ENCODE measurements at places on chromosomes 7 and 10.

GRCh38 chr10:77334501-77334900 lies 303.1 kb downstream of the KCNMA1 start:
- no peak for DNase-seq

- DNase-seq: no peak
Measured at GRCh38 chr7:157784979-157785441, 448.2 kb downstream of the DNAJB6 start.

DNA sequence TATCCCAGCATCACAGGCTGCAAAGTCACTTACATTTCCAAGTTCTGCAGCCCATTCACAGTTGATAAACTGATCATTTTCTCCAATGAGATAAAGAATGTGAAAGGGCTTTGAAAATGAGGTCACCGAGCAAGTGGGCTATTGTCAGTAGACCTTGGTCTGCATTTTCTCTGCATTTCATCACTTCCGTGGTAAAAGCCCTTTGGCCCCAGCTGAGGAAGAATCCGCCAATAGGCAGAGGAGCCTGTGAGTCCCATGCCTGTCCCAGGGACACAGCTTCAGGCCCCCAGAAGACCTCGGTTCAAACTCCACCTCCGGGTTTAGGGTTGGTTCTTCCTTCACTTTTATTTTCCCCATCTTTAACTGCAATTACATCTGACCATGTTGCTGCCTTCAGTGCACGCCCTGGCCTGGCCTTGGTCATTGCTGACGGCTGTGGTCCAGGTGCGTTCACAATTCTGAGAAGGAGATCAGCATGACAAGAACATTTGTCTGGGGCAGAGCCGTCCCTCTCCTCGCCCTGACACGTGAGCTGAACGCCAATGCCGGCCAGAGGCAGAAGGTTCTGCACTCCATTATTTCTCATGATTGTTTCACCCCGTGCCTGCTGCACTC lies 292.5 kb downstream of the TCERG1L start:
- DNase-seq: no peak

DNA sequence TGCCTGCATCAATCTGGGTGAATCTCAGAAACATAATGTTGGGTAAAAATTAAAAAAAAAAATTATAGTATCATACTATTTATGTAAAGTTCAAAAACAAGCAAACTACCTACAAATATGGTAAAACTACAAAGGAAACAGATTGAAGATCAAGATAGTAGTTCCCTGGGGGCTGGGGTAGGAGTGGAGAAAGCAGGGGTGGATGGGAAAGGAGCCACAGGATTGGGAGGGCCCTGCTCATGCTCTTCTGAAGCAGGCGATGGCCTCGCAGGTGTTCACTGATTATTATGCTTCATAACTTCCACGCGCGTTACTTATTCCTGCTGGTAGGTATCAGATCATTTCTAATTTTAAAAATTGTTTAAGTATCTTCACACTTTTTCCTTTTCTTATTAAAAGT lies 96.0 kb upstream of the GATA3 start:
- DNase-seq: no peak

GRCh38 chr10:60446070-60446833 lies 56.6 kb upstream of the ANK3 start:
- no peak for DNase-seq

DNA sequence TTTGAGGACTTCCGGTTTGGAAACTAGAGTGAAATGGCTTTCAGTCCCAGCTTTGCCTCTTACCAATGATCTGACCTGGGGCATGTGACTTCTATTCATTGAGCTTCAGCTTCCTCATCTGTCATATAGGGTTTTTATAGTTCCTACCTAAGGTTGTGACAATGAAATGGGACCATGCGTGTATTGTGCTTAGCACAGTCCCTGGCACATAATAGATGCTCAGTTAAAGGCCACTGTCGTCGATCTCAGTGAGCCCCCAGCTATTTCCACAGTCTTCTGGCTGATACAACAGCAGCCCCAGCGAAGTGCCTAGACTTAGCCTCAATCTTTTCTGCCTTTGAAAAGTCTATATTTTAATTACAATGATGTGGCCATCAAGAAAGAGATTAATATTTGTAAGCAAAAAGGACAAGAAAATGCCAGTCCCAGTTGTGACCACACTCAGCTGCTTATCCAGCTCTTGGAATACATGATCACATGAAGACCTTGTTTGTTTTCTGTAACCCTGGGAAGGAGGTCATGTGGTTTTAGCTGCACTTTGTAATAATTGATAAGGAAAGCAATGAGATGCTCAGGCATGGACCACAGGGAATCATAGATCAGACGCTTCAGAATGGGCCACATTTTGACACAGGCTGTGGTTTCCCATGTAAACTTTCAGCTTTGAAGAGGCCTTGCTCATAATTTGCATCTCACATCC lies 44.6 kb downstream of the VWA2 start:
- DNase-seq: no peak

- DNase-seq: no peak
Measured at GRCh38 chr7:25515633-25516275, 287.5 kb upstream of the NPVF start.

- DNase-seq: no peak
Measured at GRCh38 chr7:21548491-21548890, 5.7 kb downstream of the DNAH11 start.

GRCh38 chr10:57303566-57303965 lies 942.5 kb upstream of the ZWINT start:
- DNase-seq: no peak

- no peak for DNase-seq
Measured at GRCh38 chr10:77686650-77687417, 49.2 kb upstream of the KCNMA1 start.

GRCh38 chr10:128103229-128103714 lies 23.0 kb downstream of the MKI67 start:
- no peak for DNase-seq

- DNase-seq: no peak
Measured at GRCh38 chr7:134255814-134256213, 60.9 kb downstream of the SLC35B4 start.

GRCh38 chr10:35449944-35450343 lies 113.6 kb downstream of the CCNY start:
- DNase-seq: no peak

- no peak for DNase-seq
Measured at GRCh38 chr10:58757352-58758065, 244.8 kb downstream of the BICC1 start.

DNA sequence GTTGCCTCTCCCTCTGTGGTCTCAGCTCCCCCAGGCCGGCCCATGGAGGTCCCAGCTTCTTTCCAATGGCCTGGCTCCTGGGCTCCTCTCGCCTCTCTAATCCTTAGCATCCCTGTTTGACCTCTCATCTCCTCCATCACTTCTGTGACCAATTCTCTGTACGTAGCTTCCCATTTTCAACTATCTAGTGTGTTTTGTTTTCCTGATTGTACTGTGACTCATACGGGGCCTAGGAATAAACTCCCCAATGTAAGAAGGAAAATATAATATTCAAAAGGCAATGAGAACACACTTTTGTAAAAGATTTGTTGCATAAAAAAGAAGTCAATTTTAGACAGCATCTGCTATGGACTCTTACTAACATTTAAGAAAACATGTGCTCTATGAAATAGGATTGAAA lies 90.3 kb downstream of the MKX start:
- DNase-seq: no peak

- DNase-seq: no peak
Measured at GRCh38 chr10:104322416-104322782, 15.9 kb downstream of the ITPRIP start.
